ENCODE measurements at places on chromosomes 5 and 9.

DNA sequence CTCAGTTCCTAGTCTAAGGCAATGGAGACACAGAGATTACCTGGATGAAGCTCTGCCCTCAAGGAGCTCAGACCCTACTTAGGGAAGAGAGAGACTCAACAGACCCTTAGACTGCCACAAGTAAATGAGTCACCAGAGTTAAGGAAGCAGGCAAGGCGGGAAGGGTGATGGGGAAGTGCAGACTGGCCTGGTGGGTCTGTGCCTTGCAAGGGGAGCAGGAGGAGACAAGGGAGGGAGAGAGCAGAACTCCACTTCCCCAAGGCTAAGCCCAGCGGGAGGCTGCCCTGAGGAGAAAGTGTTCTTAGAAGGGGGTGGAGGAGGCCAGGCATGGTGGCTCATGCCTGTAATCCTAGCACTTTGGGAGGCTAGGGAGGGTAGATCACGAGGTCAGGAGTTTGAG lies 83.7 kb downstream of the HRH2 start:
- DNase-seq = no peak

DNA sequence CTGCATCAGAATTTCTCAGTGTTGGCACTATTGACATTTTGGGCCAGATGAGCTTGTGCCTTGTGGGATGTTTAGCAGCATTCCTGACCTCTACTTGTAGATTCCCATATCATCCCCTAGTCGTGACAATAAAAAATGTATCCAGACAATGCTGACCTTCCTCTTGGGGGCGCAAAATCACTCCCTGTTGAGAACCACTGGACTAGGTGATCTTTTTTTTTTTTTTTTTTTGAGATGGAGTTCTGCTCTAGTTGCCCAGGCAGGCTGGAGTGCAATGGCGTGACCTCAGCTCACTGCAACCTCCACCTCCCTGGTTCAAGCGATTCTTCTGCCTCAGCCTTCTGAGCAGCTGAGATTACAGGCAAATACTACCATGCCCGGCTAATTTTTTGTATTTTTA lies 22.6 kb downstream of the STXBP1 start:
- no peak for DNase-seq

DNA sequence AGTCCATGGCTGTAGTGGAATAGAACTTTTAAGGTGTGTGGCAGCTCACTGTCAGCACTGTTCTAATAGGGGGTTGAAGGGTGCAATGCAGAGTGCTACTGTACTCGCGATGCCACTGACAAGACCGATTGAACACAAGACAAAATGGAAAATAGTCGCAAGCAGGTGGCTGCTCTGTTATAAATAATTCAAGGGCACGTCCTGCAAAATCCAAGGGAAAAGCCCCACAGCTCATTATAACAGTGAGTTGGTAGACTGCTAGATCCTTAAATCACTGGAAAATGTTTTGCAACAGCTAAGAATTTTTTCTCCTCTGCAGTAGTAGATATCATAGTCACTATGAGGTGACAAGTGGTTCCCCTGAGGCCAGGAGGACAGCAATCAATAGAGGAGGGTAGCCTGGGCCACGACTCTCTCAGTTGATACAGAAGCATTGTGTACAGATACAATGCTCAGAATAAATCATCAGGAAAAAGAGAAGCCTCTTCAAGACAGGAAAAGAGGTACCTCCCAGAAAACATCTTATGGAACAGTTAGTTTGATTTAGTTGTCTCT lies 926.3 kb downstream of the TLE4 start:
- no peak for DNase-seq

GRCh38 chr9:109408759-109409462 lies 88.1 kb upstream of the EPB41L4B start:
- DNase-seq = no peak

DNA sequence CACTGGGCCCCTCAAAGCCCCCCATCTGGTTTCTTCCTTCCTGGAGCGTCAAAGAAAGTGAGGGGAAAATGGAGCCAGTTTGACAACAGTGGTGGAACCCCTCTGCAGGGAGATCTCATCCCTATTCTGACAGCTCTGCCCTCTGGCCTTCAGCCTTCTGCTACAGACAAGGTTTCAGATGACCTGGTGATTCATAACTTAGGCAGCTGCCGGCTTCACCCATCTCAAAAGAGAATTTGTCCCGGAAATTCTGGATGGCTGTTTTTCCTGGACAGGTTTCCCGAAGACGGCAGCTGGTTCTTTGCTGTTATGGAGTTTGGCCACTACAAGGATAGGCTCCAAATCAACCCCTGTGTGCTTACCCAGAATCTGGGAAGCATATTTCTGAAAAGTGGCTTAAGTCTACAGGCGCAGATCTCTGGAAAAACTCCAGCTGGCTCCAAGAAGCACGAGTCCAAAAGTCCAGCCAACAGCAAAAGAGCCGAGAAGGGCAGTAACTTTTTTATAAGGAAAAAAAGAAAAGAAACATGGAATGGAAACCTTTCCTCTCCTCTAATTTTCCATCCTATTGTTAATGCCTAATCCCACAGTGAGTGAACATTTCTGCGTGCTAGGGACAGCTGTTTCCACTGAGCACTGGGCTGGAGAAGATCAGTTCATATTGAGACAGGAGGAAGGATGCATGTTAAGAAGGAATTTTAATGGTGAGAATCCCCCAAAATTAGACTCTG lies 54.5 kb downstream of the ZNF366 start:
- DNase-seq = no peak

GRCh38 chr9:130292106-130292505 lies 26.5 kb downstream of the HMCN2 start:
- DNase-seq = no peak

GRCh38 chr5:115709585-115709984 lies 83.7 kb upstream of the TMED7 start:
- DNase-seq = no peak

DNA sequence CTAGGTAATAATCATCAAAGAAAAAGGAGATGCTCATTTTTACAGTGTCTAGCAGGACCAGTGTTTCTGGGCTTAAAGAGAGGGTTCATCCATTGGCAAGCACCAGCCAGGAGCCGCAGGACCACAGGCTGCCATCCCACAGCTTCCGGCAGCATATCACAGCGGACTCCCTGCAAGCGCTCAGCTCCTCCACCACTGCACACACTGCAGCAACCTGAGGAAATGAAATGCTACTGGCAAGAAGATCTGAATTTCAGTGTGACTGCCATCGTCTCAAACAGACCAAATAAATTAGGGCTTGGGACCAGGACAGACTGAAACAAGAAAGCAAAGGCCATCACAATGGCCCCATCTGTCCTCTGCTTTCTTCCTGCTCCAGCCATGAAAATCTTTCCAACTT lies 114.2 kb downstream of the TTC39B start:
- DNase-seq = no peak

DNA sequence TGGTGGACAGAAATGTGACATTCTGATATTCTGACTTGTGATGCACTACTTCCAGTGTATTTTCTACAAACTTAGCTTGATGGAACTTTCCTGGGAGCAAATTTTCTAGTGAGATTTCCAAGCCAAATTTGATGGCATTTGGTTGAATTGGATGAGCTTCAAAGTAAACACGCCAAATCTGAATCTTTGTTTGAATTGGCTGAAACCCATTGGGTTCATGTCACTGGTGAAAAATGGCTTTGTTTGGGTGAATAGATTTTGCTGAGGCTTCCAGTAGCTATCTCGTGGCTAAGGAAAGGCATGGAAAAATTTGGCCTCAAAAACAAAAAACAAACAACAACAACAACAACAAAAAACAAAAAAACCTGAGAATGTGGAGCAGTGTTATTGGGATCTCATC lies 271.1 kb upstream of the RPS23 start:
- no peak for DNase-seq

DNA sequence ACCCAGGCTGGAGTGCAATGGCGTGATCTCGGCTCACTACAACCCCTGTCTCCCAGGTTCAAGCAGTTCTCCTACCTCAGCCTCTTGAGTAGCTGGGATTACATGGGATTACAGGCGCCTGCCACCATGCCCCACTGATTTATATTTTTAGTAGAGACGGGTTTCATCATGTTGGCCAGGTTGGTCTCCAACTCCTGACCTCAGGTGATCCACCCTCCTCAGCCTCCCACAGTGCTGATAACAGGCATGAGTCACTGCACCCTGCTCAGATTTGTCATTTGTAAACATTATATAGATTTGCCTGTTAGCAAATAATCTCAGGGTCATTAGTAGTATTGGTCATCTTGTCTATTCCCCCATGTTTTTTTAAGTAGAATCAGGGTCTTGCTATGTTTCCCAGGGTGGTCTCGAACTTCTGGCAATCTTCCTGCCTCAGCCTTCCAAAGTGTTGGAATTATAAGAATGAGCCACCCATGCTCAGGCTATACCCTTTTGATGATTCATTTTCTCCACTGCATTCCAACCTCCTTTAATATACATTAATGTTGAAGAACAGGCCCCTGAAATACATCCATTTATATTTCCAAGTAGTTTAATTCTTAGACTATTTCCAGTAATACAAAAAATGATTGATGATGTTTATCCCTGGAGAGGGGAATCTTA lies 17.3 kb downstream of the CENPH start:
- no peak for DNase-seq

DNA sequence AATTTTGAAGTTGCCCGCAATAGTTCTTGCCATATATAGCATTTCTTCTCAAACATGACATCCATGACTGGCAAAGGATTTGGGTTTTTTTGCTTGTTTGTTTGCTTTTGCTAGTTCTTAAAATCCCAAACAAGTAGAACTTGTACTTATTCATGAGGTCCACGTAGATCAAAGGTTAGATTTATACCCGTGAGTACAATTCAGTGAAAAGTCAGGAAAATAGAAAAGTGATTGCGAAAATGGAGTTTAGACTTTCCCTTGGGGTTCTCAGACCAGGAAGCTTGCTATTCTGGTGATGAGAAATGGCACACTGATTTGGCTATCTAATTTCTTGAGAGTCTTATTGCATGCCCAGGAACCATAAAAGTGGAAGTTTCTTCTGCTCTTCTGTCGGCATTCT lies 304.7 kb downstream of the CTNND2 start:
- no peak for DNase-seq

DNA sequence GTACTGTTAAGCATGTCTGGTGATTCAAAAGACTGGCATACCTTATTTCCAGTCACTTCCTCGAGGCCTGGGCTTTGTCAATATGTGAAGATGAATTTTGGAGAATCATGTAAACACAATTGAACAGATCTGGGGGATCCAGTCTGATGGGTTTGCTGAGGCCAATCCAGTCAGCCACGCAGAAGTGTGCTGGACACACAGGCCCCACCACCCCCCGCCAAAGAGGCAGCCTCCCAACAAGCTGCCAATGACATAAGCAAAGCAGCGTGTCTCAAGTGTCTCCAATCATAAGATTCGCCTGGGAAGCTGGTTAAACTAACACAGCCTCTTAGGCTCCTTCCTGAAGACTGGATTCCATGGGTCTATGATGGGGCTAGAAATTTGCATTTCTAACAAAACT lies 192.9 kb upstream of the KLF9 start:
- DNase-seq = no peak

DNA sequence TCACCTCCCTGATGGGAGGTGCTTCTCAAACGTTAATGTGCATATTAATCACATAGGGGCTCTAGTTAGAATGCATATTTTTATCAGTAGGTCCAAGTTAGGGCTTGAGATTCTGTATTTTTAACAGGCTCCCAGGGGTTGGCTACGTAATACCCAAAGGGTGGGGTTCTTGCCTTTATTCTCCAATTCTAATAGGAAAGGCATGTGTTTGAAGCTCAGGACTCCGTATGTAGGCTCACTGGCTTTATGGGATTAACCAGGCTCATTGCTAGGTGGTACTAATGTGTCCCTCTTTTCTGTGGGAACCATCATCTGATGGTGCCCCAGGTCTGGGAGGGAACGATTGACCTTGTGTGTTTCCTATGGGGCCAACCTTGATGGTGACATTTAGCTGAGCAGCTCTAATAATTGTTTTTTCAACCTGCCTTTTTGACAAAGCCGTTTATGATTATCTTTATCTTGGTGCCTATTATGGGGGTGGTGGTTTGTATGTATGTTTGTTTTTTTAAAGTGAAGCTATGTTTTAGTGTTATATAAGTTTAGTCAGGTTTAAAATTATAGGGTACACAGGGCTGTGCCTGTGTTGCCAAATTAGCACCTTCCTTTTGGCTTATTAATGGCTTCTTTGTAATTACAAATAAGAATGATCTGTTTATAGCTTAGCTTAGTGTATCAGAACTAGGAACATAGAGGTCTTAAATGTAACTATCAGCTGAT lies 20.8 kb downstream of the TJP2 start:
- DNase-seq = no peak

DNA sequence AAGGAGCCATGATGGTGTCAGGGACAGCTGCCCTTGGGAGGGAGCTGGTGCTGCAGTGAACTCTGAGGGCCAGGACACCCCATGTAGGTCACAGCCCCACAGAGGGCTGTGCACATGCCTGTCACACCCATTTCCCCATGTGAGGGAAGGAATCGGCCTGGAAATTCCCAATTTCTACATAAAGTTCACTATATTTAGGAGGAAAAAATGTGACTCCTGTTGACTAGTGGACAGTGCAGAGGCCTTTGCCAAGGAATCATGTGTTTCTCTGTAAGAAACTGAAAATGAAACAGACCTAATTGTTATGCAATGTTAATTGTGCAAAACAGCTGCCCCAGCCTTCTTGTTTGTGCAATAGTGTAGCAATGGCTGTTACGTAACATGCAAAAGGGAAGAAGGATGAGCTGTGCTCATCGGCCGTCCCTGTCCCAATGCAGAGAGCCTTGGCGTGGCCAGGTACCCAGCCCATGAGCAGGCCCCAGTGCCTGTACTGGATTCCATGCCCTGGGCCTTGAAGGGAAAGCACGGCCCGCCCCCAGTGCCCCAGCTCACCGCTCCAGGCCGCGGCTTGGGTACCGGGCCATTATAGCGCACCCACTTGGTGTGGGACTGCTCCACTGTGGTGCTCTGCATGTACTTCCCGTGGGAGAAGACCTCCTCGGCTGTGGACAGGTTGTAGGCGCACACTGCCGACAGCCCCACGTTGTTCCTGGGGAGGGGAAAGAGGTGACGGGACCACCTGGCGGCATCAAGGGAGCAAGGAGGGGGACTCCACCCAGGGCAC lies 70.0 kb downstream of the SECISBP2 start:
- no peak for DNase-seq

GRCh38 chr5:67142816-67143215 lies 53.8 kb downstream of the CD180 start:
- DNase-seq = no peak

DNA sequence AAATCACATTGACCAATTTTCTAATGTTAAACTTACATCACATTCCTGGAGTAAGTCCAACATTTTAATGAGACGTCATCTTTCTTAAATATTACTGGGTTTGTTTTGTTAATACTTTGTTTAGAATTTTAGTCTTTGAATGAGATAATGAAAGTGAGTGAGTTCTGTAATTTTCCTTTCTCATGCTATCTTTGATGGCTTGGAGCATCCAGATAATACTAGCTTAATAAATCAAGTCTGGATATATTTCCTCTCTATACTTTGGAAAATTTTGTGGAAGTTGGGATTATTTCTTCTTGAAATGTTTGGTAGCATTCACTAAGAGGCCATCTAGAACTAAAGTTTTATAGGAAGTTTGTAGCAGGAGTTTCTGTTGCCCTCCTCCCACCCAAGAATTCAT lies 90.8 kb upstream of the IL7R start:
- no peak for DNase-seq

- DNase-seq = no peak
These were observed 1.9 kb upstream of the GPR107 start for GRCh38 chr9:130051855-130052254.

GRCh38 chr5:154196955-154197652 lies 6.6 kb downstream of the GALNT10 start:
- no peak for DNase-seq

GRCh38 chr9:68629042-68629441 lies 76.0 kb upstream of the PIP5K1B start:
- DNase-seq = no peak

- no peak for DNase-seq
These were observed 110.0 kb downstream of the TLE1 start for GRCh38 chr9:81579381-81579780.

- DNase-seq = no peak
These were observed 16.6 kb downstream of the POU5F2 start for GRCh38 chr5:93724791-93725190.

All from T-helper 17 cell (primary cell).